Stimulated activated CD4-positive, alpha-beta T cell treated with anti-CD3 and anti-CD28 coated beads, Interleukin-4, amount 100 ng/mL, for 1 hour (primary cell): ENCODE measurements at places on chromosomes 5 and 9.

- DNase-seq: no peak
Measured at GRCh38 chr5:4953576-4953975, 186.6 kb upstream of the ADAMTS16 start.

DNA sequence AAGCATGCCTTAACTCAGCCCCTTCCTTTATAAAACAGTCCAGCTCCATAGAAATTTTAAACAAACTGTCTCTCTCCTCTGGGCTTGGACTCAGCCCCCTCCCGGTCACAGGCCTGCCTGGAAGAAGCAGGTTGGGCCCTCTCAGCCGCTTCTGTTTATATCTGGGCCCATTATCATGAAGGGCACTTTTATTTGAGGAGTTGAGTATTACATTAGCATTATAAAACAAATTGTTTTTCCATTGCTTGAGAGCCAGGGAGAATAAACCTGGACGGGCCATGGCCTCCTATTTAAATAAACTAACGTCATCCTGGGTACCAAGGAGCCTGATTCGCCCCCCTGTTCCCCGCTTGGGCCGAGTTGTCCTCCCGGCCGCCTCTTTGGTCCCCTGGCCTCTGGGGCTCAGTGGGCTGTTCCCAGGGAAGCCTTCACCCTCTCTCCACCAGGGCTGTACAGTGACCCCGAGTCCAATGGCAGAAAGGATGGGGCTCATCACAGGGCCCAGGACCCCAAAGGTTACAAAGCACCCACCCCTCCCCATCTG lies 13.2 kb downstream of the IRX2 start:
- DNase-seq: no peak

DNA sequence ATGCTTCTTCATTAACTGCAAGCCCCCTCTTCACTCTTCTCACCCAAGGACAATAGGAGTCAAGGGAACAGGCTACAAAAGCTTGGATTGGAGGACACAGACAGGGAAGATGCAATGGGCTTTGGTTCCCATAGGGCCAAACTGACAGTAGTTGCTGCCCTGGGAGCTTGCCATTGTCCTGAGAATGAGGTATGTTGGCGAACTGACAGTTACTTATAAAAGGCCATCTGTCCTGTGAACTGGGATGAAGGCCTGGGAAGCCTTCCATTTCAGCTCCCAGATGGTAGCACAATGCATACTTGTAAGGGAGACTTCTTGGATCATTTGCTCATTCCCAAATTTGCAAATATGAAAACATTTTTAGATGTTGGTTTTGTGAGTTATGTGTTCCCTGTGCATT lies 88.9 kb downstream of the SNCAIP start:
- no peak for DNase-seq

DNA sequence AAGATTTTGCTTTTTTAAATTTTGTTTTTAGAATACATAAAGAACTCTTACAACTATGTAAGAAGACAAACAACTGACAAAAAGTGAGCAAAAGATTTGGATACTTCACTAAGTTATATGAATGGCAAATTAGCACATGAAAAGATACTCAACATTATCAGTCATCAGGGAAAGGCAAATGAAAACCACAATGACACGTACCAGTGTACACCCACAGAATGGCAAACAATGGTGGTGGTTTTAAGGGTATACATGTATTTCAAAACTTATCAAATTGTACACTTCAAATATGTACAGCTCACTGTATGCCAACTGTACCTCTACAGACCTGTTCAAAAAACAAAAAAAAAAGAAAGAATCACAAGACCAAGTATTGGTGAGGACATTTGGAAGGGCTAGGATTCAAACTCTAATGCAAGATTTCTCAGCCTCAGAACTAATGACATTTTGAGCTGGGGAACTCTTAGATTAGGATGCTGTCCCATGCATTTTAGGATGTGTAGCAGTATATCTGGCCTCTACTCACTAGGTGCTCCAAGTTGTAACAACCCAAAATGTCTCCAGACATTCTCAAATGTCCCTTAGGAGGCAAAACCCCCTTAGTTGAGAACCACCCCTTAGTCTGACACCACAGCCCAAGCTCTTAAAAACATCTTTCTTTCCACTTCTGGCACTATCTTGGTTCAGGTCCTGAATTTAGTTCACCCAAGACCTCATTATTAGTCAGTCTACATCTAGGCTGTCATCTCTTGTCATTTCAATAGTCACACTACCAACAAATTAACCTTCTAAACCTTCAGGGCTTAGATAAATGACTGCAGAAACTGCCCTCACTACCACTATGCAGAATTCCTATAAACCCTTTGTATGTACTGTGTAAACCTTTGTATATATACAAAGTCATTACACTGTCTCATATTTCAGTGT lies 9.7 kb downstream of the SCAI start:
- no peak for DNase-seq
